ENCODE measurements at places on chromosomes 7 and 10.

DNA sequence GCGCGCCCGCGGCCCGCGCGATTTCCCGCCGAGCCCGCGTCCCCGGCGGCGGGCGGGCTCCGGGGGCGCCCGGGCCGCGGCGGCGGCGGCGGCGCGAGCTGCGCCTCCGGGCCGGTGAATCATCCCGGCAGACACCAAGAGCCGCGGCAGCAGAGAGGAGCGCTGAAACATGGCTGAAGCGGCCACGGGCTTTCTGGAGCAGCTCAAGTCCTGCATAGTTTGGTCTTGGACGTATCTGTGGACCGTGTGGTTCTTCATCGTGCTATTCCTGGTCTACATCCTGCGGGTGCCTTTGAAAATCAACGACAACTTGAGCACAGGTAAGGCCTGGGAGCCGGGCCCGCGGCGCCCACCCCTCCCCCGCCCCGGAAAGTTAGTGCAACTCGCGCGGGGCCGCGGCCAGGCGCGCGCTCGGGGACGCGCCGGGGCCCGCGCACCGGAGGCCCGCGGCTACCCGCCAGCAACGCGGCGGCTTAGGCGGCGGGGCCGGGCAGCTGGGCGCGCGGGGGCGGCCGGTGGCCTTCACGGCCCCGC is at the start of gene ST7:
TSS of gene ST7 (plus strand) at position 130 of the 534 bp plus-strand sequence. CDS start at position 170, 40 bp downstream.
- DNase-seq: peak; percentile 85

GRCh38 chr10:79132681-79133381 is 64.1 kb downstream of the ZMIZ1 start:
- DNase-seq: peak; percentile 46

DNA sequence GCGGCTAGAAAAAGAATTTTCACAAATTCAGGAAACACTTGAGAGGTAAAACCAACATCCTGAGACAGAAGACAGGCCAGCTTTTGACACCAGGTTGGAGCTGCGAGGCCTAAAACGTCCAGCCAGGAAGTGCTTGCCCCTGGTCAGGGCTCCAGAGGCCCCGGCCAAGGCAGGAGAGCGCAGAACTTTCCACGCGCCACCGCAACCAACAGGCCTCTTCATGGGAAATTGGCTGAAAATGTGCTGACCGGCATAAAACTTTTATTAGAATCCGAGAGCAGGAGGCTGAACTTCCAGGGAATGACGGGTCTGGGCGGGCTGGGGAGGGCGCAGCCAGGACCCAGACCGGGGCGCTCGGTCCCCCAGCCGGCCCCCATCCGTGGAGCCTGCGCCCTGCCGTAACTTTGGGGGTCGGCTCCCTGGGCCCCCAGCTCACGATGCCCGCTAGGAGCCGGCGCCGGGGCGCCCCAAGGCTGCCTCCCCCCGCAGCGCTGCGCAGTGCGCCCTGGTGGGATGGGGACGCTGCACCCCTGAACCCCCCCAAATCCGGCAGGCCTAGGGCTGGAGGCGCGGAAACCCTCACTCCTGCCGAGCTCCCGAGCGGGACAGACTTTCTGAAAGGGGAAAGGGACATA is 414.0 kb upstream of the MKI67 start:
- DNase-seq: peak; percentile 95

GRCh38 chr7:29508608-29509007 is 55.0 kb upstream of the PRR15 start:
- DNase-seq: no peak

GRCh38 chr10:19947656-19948055 is 131.4 kb downstream of the PLXDC2 start:
- DNase-seq: no peak

GRCh38 chr7:42794673-42795072 is 117.2 kb downstream of the C7orf25 start:
- no peak for DNase-seq

- DNase-seq: no peak
These were observed 36.2 kb downstream of the GNG11 start for GRCh38 chr7:93957767-93958166.

- DNase-seq: no peak
These were observed 110.5 kb downstream of the EBF3 start for GRCh38 chr10:129853562-129853903.
